ENCODE measurements at places on chromosomes 16 and 17.

GRCh38 chr17:12731839-12732238 is 57.5 kb upstream of the ARHGAP44 start:
- DNase-seq, result no peak

GRCh38 chr16:74073456-74073855 is 223.2 kb upstream of the PSMD7 start:
- DNase-seq, result peak; percentile 59

- DNase-seq, result no peak
Observed at GRCh38 chr16:529012-529575, 1.6 kb downstream of the CAPN15 start.

DNA sequence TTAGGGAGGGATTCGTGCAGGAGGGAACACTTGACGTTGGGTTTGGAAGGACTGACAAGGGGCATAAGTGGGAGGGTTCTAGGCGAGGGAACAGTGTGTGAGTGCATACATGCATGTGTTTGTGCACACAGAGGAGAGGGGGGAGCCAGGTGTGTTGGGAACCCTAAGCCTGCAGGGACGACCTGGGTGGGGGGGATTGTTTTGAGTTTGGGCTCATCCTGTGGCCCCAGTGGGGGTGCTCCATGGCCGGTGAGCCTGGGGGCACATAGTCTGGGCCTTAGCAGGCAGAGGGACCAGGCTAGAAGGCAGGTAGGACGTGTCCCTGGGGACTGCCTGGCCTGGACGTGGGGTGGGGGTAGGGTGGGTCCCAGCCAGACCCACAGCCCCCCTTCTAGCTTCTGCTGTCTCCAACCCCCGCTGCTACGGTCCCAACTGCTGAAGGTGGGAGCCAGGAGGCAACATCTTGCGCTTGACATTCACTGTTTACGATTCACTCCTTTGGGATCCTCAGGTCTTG is 11.9 kb upstream of the RASD1 start:
- DNase-seq, result no peak

- no peak for DNase-seq
Observed at GRCh38 chr17:40602445-40603443, 37.5 kb upstream of the CCR7 start.

DNA sequence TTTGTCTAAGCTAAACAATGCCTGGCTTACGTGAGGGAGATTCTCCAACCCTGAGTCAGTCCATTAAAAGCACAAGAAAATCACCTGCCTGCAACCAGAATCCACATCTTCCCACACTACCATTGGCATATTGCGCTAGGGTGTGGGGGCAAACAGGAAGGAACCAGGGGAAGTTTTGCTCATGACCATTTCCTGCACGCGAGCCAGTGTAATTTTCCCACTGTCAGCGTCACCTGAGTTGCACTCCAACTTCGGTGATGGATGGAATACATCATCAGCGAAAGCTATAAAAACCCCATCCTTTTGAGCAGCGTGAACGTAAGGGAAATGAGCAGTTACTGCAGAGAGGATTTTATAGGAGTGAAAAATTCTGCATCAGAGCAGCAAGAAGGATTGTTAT is 167.9 kb upstream of the NOL11 start:
- DNase-seq, result no peak

DNA sequence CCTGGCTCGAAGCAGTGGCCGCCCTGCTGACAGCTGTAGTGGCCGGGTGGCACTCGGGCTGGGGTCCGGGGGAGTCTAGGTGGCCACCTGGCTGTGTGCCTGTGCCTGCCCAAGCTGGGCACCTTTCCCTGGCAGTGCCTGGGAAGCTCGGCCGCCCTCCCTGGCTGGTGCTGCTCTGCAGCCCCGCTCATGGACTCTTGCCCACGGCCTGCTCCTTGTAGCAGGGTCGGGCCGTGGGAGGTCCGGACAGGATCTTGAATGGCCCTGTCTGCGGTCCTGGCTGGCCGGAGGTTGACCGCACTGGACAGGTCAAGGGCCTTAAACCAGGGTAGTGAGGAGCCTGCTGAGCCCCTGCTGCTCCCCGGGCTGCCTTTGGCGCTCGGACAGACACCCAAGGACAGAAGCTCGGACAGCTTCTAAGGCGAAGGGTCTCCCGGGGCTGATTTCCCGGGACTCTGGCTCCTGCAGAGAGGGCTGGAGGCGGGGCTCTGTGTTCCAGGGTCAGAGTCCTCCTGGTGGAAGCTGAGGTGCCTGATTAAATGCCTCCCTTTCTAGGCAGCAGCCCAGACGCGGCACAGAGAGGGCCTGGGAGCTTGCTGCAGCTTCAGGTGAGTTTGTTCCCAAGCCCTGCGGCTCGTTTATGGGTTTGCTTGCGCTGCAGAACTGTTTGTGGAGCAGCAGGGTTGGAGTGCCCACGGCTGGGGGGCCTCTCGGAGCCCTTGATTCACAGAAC is 6.0 kb downstream of the CAPN15 start:
- no peak for DNase-seq

GRCh38 chr16:31009894-31010584 is 399 bp downstream of the STX1B start:
- DNase-seq, result no peak

GRCh38 chr16:17177959-17178905 is 292.5 kb downstream of the XYLT1 start:
- DNase-seq, result no peak

DNA sequence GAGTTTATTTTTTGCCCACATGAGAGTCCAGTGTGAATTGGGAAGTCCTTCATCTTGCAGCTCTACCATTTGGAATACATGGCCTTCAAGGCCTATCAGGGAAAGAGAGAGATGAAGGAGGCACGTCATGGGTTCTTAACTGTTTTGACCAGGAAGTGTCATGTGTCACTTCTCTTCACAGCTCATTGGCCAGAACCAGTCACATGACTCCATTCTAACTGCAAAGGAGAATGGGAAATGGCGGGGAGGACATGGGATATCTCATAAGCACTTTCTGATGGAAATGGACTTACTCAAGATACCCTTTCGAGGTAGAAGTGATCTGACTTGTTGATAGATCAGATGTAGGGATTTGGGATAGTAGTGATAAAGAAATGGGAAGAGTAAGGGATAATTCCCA is 57.9 kb upstream of the CES5A start:
- no peak for DNase-seq

DNA sequence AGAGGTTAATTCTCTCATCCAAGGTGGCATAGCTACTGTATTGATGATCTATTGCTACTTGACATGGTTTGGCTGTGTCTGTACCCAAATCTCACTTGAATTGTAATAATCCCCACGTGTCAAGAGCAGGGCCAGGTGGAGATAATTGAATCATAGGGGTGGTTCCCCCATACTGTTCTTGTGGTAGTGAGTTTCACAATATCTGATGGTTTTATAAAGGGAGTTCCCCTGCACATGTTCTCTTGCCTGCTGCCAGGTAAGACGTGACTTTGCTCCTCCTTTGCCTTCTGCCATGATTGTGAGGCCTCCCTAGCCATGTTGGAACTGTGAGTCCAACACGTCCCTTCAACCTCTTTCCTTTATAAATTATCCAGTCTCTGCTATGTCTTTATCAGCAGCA is 22.9 kb upstream of the CPPED1 start:
- DNase-seq, result no peak

- peak; percentile 61 for DNase-seq
Observed at GRCh38 chr17:78541488-78542206, 35.5 kb downstream of the DNAH17 start.

GRCh38 chr17:65163990-65164495 is 26.9 kb downstream of the RGS9 start:
- DNase-seq, result no peak

DNA sequence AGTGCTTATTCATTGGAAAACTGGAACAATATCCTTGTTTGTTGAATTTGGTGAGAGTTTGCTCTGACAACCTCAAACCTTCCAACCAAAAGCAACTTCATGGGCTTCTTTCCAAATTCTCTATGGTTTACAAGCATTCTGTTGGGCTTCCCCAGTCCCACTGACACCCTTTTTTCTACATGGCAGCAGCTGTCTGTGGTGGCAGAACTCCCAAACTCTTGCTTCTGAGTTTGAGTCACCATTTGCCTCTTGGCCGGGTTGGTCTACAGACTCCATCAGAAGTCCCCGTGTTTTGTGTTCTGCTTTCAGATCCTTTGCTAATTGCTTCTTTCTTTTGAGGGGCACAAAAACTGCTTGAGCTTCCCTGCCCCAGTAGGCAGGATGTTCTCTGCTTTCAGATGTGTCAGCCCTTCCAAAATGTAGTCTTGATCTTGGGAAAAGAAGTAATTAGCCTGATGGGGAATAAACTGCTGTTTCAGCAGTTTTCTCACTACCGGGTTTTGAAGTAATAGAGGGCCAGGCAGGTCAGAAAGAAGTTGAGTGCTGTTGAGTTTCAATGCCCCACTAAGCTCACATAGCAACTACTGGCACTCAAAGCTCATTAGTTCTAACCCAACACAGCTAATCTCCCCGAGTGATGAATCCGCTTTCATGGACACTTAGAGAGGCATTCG is 80.7 kb downstream of the HS3ST3A1 start:
- DNase-seq, result peak; percentile 96

DNA sequence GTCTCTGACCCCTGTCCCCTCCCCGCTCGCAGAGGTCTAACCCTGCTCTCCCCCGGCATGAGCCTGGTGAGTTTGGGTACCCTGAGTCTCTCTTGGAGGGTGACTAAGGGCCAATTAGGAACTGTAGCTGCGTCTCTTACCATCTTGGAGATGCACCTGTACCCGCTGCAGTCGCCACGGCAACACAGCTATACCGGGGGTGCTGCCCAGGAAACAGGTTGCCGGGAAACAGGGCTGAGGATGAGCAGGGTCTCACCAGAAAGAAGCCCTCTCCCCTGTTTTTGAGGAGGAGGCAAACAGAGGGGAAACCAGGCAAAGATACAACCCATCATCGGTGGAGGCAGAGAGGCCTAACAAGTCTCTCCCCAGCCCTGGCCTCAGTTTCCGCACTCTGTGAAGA is 140.2 kb downstream of the TMEM132E start:
- no peak for DNase-seq
